T-helper 2 cell (primary cell): ENCODE measurements at places on chromosomes 7 and 10.

DNA sequence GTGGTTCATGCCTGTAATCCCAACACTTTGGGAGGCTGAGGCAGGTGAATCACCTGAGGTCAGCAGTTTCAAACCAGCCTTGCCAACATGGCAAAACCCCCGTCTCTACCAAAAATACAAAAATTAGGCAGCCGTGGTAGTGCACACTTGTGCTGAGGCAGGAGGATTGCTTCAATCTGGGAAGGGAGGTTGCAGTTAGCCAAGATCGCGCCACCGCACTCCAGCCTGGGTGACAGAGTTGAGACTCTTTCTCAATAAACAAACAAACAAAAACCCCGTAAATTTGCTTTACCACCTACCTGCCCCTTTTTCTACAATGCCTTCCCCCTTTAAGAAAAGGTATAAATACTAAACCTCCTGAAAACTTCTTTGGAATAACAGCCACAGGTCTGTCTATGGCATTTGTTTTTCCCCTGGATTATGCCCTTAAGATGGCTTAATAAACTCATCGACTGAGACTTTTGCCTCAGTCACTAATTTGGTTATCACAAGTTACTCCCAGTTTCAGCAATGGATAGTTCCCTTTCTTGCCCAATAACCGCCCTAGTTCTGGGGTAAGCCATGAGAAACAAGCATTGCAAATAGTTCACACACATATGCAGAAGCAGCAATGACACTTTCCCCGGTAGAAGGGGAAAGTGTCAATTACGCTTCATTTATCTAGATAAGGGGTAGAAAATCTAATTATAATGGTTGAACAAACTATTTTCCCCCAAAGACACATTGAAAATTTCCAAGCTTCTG is 52.8 kb upstream of the SVIL start:
- no peak for DNase-seq

DNA sequence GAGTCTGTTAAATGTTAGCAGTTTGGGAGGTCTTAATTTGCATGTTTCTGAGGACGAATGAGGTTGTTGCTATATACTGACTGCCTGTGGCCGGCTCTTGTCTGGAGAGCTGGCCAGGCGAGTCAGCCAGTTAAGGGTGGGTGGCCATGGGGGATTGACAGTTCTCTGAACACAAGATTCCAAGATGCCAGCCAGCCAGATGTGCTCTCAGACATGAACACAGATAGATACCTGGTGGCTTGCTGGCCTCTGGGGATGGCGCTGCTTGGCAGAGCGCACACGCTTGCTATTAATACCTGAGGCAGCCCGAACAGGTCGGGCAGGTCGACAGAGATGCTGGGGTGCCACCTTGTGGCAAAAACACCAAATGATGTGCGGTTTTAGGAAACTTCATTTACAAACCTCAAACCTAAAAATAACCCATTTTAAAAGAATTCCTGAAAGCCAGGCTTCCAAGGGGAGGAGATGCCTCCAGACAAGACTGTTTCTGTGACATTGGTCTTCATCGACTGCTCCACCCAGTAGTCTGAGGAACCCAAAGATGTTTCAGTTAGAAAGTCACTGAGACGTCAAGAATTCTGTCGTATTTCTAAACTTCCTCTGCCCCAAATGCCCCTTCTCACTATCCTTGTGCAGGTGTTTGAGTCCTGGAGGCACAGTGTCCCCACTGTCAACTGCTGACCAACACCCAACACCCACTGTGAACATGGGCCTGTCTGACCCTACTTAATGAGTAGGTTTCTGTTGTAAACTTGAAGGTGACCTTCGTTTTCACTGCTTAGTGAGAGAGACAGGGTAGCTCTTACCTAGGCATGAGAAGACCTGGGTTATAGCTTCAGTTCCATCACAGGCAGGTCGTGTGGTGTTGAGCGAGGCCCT is 123.4 kb downstream of the NT5C2 start:
- DNase-seq: peak; percentile 46

GRCh38 chr10:81576336-81576735 is 298.7 kb upstream of the NRG3 start:
- no peak for DNase-seq

- no peak for DNase-seq
Measured at GRCh38 chr10:29681676-29682448, 47.1 kb upstream of the SVIL start.

DNA sequence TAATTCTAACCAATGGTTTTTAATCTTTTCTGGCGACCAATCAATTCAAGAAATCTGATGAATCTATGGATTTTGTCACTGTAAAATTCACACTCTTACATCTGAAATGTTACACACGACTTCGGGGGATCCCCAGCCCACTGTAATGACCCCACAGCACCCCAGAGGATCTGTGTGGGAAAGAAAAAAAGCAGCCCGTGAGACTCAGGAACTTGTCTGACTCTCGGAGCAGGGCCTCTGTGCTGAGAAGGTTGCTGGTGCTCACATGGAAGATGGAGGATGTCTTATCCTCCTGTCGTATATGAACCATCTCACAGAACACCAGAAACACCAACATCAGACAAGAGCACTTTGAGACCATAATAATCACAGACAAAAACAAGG is 228.4 kb upstream of the INHBA start:
- DNase-seq: no peak

GRCh38 chr7:17722798-17723197 is 217.5 kb downstream of the SNX13 start:
- no peak for DNase-seq

GRCh38 chr7:157397731-157398691 is 61.2 kb downstream of the DNAJB6 start:
- DNase-seq: peak; percentile 46

DNA sequence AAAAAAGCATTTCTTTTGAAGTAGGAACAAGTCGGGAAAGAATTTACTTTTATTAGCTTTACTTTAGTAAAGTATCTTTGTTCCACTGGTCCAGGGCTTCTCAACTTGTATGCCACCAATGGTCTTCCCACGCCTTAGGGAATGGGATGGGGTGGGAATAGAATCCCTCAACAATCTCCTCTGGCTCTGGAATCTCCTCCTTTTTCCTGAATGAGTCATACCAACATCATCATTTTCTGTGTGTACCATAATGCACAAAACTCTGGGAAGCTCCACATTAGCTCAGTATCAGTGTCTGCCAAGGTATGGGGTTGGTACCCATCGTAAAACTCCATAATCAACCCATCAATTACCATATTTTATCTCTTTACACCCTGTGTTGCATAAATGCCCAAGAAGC is 159.4 kb upstream of the BMPER start:
- no peak for DNase-seq
